ENCODE measurements at places on chromosomes 2 and 18.

DNA sequence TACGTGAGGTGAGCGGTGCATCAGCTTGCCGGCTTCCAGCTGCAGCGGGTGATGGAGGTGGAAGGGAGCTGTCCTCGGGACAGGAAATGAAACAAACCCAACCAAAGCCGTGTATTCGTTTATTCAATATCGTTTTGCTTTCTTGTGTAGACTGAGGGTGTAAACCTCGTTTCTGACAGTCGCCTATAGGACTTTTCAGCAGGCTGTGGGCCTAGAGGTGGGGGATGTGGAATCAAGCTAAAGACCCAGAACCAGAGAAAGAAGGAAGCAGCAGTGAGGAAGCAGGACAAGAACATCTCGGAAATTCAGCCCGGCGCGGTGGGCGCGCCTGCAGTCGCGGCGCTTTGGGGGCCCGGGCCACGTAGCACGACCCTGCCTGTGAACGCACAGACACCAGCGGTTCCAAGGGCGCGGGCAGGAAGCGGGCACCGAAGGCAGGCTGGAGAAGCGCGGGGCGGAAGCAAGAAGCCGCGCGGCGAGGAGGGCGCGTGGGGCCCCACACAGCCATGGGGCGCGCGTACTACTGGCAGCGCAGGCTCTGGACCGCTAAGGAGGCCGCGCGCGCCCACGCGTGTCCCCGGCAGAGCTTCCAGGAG is 755 bp upstream of the ATP9B start:
- H3K27me3 ChIP-seq, result no peaks in the 10 kb centered on the region
- no peaks in the 10 kb centered on the region for H3K36me3 ChIP-seq
- peak overlapping the region; percentile 88 for H3K4me3 ChIP-seq
- DNase-seq, result peak; percentile 10
- H3K4me1 ChIP-seq, result no peaks in the 10 kb centered on the region

GRCh38 chr2:86793752-86794151 is 3.0 kb upstream of the CD8A start:
- DNase-seq, result no peak
- H3K36me3 ChIP-seq, result no peaks in the 10 kb centered on the region
- H3K4me1 ChIP-seq, result peaks cover 13% of the 10 kb centered on the region
- H3K4me3 ChIP-seq, result no peak overlapping the region
- peaks cover 32% of the 10 kb centered on the region for H3K27me3 ChIP-seq

GRCh38 chr2:133424876-133425275 is 143.4 kb downstream of the NCKAP5 start:
- no peaks in the 10 kb centered on the region for H3K36me3 ChIP-seq
- H3K4me3 ChIP-seq, result no peak overlapping the region
- H3K27me3 ChIP-seq, result no peaks in the 10 kb centered on the region
- no peak for DNase-seq

- DNase-seq, result no peak
- H3K4me3 ChIP-seq, result no peak overlapping the region
- H3K27me3 ChIP-seq, result no peaks in the 10 kb centered on the region
Measured at GRCh38 chr18:1075322-1075721, 170.7 kb downstream of the ADCYAP1 start.

- H3K36me3 ChIP-seq, result no peaks in the 10 kb centered on the region
- H3K27me3 ChIP-seq, result no peaks in the 10 kb centered on the region
Measured at GRCh38 chr2:69961496-69961895, at the start of gene ASPRV1. Gene ASPRV1 (minus strand): TSS chr2:69961631. CDS start chr2:69961436, 195 bp downstream.

GRCh38 chr2:66364495-66365333 is 70.2 kb upstream of the MEIS1 start:
- H3K27me3 ChIP-seq, result no peaks in the 10 kb centered on the region
- no peaks in the 10 kb centered on the region for H3K4me1 ChIP-seq
- H3K36me3 ChIP-seq, result no peaks in the 10 kb centered on the region
- no peak overlapping the region for H3K27ac ChIP-seq
- no peak overlapping the region for H3K4me3 ChIP-seq
- DNase-seq, result no peak

GRCh38 chr2:191931329-191931728 is 84.4 kb upstream of the CAVIN2 start:
- H3K27me3 ChIP-seq, result no peaks in the 10 kb centered on the region
- no peak for DNase-seq
- no peaks in the 10 kb centered on the region for H3K4me1 ChIP-seq
- no peaks in the 10 kb centered on the region for H3K36me3 ChIP-seq
- no peak overlapping the region for H3K4me3 ChIP-seq

- no peak overlapping the region for H3K27ac ChIP-seq
- H3K27me3 ChIP-seq, result no peaks in the 10 kb centered on the region
- no peaks in the 10 kb centered on the region for H3K36me3 ChIP-seq
- H3K4me3 ChIP-seq, result no peak overlapping the region
- DNase-seq, result no peak
Measured at GRCh38 chr2:239729151-239729550, 296.0 kb downstream of the NDUFA10 start.

DNA sequence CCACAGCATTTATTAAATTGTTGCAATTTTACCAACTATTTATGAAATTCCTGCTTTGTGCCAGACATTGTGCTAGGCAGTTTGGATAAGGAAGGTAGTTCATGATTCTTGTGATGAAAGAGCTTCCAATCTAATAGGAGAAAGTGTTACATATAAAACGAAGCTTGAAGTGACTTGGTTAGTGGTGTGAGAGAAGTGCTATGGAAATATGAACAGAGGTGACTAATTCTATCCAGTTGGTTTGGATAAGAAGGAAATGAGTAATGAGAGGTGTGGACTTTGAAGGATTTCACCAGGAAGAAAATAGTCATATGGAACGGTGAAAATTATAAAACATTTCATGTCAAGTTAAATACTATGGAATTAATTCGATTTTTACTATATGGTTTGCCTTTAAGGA is 48.6 kb downstream of the EML6 start:
- H3K36me3 ChIP-seq, result no peaks in the 10 kb centered on the region
- H3K27me3 ChIP-seq, result no peaks in the 10 kb centered on the region
- H3K27ac ChIP-seq, result no peak overlapping the region
- no peaks in the 10 kb centered on the region for H3K4me1 ChIP-seq
- no peak overlapping the region for H3K4me3 ChIP-seq
- no peak for DNase-seq

All from effector memory CD4-positive, alpha-beta T cell (primary cell).